Cerebellar nuclear complex (tissue), 1 donor: ENCODE measurements at places on chromosomes 6 and 20.

DNA sequence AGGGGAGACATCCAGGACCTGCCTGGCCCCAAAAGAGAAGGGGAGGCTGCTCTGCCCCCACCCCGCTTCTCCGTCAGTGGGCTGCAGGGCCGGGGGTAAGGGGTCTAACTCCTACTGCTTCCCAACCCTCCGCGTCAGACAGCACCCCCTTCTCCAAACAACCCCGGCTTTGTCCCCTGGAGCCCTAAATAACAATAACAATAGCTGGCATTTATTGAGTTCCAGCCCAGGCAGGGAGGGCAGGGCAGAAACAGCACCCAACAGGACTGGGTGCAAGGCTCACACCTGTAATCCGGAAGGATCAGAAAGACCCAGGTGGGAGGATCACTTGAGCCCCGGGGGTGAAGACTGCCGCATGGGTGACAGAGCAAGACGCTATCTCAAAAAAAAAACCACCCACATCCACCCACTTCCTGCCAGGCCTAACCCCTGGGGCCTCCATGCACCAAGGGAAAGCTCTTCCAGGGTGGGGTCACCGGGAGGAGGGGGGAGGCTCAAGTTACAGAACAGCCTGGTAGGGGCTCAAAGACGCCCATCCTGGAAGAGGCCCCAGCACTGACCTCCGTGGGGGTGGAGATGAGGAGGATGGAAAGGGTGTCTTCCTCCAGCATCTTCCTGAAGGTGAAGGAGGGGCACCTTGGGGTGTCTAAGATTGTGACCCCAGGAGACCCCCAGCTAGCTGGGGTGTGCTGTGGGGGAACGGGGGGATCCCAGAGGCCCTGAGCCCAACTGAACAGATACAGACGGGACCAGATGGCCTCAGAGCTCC is 1.3 kb upstream of the FNDC11 start:
- no peak for DNase-seq

- DNase-seq: no peak
Measured at GRCh38 chr20:49485563-49485962, 3.1 kb upstream of the KCNB1 start.

DNA sequence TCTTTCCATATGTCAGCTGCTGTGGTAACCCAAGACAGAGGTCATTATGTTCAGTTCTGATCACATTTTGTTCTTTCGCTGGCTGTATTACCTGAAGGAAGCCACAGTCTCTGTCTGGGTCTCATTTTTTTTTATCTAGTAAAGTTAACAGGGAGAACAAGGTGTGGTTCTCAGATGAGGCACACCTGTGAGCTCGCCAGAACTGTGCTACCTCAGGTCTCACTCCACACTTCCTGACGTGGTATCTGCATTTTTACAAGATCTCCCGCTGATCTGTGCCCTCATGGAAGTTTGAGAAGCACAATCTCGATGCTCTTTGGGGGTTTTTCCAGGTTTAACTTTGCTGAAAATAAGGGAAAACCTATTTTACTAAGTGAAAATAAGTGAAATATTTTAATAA is 169.5 kb upstream of the CENPW start:
- DNase-seq: no peak

- DNase-seq: no peak
Measured at GRCh38 chr20:438571-439469, 23.5 kb downstream of the TBC1D20 start.

GRCh38 chr6:1770968-1771723 is 161.4 kb downstream of the FOXC1 start:
- DNase-seq: no peak

GRCh38 chr6:116461331-116461931 is at the start of gene CALHM6:
TSS of gene CALHM6 (plus strand) at chr6:116461375. CDS start at chr6:116461930, 555 bp downstream.
- DNase-seq: no peak

DNA sequence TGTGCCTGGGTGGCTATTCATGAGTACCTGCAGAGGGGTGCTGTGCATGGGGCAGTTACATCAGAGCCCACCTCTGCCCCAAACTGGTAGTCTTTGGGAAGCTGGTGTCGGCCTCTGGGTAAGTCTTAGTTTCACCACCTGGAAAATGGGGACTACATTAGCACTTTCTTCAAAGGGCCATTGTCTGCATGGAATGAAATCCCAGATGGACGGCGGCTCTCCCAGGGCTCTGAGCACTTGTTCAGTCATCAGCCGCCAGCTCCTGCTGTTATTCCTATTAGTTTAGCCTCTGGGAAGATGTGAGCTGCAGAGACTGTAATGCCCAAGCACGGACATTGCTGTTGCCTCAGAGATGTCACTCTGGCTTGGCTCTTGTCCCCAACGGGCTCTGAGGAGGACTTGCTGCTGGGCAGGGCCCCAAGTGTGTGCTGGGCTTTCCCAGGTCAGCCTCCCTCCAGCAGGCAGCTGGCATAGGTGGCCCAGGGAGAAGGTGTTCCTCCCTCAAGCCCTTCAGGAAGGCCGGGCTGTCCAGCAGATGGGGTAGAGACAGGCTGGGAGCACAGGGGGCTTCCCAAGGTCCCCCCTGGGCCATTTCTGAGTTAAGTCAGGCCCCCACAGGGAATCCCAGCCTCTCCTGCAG is 268.3 kb downstream of the TFAP2C start:
- DNase-seq: no peak

DNA sequence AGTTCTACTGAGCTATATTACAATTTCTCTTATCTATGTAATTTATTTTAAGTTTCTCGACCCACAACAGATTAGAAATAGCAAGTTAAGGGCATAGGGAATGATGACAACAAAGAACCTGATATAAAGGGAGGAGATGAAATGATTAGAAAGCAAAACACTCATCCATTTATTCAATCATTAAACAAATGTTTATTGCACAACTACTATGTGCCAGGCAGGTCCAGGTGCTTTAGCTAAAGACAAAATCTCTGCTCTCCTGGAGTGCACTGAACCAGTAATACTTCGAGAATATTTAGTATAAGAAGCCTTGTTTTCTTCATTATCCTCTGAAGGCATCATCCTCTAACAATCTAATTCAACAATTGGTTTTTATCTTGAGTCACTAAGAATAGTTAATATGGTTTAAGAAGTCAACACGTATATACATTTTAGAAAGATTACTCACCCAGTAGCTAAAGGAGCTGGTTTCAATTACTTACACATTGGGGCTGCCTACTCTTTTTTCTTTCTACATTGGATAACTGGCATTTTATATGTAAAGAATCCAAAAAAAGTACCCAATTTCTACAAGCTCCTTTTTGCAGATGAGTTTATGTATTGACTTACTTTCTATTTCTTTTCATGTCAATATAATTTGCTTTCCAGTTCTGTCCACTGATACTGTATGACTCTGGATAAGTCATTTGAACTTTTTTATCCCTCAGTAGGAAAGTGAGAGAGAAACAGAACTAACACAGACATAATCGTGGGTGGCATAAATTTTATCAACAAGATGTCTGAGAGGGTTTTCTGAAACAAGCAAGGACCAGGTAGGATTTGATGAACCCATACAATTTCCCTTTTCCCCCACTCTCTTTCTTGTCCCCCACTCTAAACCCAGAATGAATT is 312.6 kb downstream of the CLIC5 start:
- no peak for DNase-seq

DNA sequence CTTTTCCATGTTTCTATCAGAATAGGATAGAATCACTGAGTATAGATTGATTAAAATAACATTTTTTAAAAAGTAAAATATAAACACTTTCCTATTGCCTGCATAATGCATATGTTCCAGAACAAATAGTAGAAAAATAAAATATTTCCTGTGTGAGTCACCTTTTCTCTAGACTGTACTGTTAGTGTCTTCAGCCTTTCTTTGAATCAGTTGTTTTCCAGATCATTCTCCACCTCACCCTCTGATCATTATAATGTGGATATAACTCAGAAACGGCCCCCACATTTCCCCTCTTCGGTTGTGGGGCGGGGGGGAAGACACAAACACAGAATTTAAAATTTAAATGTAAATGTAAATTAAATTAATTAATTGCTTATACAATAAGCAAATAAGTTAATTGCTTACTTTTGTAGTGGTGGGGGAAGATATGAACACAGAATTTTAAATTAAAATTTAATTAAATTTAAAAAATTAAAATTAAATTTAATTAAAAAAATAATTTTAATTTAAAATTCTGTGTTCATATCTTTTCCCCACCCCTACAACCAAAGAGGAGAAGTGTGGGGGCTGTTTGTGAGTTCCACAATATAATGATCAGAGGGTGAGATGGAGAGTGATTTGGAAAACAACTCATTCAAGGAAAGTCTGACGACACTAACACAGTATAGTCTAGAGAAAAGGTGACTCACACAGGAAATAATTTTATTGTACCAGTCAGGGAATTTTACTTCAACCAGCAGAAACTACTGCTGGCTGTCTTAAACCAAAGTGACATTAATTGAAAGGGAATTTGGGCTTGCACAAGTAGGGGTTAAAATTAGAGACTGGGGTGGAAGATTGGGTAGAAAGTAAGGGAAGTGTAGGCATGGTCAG is 37.1 kb upstream of the PROKR2 start:
- no peak for DNase-seq

DNA sequence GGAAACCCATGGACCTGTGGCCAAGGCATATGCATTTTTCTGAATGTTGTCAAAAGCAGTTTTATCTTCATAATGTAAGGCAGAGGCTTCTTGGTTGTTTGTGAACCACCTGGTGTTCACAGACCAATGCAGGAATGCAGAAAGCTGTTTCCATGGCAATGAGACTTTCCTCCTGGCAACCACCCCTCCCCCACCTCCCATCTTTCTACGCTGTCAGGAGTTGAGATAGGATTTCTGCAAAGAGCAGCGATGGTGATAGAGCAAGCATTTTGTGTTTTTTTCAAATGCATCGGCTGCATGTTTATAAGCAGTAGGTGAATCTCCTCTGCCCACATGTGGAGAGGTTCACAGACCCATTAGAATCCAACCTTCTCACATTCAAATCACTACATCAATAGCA is 114.1 kb upstream of the SMLR1 start:
- DNase-seq: no peak

GRCh38 chr6:75275067-75275466 is 9.5 kb downstream of the TMEM30A start:
- no peak for DNase-seq

GRCh38 chr6:55175078-55176049 is 1.0 kb downstream of the HCRTR2 start:
- DNase-seq: no peak

- DNase-seq: no peak
Measured at GRCh38 chr6:109722011-109722410, 30.9 kb downstream of the FIG4 start.

DNA sequence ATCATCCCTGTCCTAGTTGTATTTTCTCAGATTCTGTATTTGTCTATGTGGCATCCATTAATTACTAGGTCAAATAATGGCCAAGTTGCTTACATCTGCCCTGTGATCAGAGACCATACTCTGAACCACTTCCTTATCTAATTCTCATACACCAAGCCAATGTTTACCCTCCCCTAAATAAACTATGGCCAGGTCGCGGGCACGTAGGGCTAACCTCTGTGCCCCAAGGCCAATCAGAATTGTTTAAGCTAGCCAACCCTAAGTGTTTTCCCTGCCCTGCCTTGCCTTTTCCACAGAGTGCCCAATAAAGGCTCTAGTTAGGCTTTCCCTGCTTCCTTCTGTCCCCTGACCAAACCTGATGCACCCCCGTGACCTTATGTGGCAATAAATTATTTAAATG is 2.8 kb upstream of the CALHM4 start:
- no peak for DNase-seq

DNA sequence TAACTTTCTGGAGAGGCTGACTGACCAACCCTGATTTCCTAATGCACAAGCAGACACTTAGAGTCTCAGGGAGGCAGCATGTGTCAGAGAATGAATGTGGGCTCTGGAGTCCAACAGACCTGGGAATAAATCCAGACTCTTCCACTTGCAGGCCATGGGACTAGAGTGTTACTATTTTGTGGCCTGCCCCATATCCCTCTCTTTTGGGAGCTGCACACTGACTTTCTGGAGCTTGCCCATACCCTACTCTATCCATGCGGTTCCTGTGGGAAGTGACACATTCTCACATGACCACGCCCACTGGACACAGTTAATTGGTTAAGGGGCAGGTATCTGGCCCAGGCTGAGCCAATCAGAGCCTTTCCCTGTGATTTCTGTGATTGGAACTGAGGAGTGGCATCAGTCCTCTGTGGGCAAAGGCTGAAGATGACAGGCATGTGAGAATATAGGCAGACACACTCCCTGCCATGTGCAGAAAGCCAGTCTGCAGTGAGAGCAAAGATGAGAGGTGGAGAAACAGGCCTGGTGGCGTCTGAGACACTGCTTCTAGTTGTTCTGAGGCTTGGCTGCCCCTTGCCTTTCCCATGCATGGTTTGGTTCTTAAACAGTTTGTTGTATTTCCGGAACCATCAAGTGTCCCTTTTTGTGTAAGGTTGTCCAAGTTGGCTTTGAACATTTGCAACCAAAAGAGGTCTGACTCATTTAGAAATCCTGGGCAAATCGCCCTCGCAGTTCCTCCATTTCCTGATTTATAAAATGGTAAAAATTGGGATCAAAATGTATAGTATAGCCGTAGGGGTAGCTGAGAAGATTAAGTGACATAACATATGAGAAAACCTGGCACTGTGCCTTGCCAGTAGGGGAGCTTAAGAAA is 125.6 kb downstream of the CDC5L start:
- no peak for DNase-seq

GRCh38 chr6:52049252-52050050 is 38.0 kb downstream of the PKHD1 start:
- no peak for DNase-seq

DNA sequence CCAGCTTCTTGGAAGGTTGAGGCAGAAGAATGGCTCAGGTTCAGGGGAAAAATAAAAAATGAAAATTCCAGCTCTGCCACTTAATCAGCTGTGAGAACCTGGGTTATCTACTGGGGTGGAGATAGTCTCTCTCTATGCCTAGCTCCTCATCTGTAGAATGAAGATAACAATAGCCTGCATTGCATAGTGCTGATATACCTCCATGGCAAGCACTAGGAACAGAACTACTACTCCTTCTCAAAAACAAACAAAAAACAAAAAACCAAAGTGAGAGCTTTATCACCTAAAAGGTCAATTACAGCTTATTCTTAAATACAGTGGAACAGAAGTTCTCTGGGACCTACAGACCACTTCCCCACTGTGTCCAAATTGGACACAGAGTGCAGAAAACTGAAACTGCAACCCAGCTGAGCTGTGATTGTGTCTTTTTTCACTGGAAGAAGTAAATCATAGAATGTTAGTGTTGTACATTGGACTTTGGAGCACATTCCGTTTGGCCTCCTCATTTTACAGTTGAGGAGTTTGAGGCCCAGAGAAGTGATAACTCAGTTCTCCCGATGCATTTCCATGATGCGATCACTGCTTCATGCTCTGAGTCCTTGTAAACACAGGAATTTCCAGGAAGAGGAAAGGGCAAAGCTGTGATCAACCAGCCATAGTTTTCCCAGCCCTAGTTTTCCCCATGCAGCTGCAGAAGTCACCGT is 23.3 kb downstream of the MTFR2 start:
- DNase-seq: no peak

GRCh38 chr6:69265706-69266105 is 531.1 kb downstream of the LMBRD1 start:
- DNase-seq: no peak

- no peak for DNase-seq
Measured at GRCh38 chr6:168725802-168726201, 284.8 kb downstream of the SMOC2 start.

GRCh38 chr20:14757728-14758127 is 420.3 kb upstream of the FLRT3 start:
- DNase-seq: no peak
